Left hindlimb (tissue), 1 donor: ENCODE measurements at places on chromosomes 5 and 9.

DNA sequence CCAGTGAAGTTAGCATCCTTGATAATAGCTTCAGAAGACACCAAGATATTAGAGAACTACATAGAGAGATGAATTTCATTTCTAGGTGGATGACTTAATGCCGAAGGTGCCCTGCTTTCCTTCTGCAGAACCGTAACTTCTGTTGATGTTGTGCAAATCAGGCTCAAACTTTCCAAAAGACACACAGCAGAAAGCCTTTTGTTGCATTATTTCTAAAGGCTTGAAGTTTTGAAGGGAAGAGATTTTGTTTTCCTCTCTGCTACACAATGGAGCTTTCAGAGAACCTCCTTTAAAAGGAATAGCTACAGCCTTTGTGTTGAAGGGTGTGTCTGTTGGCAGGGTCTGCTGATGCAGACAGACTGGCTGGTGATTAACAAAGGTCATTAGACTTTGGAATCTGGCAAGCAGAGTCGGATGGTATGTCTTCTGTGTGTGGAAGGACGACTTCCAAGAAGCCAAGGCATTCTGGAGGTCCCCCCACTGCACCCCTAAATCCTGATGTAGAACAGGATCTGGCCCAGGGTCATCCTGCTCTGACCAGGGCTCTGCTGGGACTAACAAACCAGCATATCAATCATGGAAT, 57.8 kb downstream of the ZNF462 start:
- DNase-seq: no peak

DNA sequence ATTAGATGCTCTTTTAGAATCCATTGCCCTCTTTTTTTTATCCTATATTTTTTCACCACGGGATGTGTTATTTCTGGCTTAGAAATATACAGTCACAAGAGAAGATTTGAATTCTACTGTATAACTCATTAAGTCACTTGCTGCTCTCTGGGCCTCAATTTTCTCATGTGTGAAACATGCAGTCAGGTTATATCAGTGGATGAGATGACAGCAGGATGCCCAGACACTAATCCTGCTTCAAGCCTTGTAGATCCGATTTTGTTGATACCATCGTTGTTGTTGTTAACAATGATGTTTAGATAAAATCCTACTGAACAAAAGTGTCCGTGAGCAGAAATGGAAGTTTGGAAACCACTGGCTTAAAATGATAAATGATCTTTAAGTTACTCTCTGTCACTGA, 421.9 kb upstream of the DMAC1 start:
- DNase-seq: no peak

GRCh38 chr9:135847833-135848232, 59.5 kb downstream of the CAMSAP1 start:
- DNase-seq: no peak

GRCh38 chr5:140106805-140107311, 7.1 kb upstream of the PURA start:
- DNase-seq: no peak

- DNase-seq: no peak
Measured at GRCh38 chr5:110973510-110973909, 98.0 kb upstream of the TSLP start.

DNA sequence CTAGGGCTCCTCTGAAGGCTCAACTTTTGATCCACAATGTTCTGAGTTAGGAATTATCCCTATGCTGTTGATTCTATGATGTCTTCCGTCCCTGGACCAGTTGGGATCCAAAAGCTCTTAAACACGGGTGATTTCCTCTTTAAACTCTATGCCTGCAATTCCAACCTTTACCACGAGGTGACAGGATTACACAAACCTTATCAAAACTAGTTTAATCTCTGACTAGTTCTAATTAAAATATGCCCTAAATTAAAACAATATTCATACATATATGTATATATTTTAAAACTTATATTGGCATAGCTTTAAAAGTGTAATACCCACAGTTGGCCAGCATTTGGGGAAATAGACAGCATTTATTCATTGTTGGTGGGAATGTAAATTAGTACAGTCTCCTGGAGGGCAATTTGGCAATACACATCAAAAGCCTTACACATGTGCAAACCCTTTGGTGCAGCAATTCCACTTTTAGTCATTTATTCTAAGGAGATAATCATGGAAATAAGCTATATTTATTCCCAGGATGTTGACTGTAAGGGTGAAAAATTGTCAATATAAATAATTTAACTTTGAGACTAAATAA, 51.6 kb upstream of the PHYKPL start:
- no peak for DNase-seq

DNA sequence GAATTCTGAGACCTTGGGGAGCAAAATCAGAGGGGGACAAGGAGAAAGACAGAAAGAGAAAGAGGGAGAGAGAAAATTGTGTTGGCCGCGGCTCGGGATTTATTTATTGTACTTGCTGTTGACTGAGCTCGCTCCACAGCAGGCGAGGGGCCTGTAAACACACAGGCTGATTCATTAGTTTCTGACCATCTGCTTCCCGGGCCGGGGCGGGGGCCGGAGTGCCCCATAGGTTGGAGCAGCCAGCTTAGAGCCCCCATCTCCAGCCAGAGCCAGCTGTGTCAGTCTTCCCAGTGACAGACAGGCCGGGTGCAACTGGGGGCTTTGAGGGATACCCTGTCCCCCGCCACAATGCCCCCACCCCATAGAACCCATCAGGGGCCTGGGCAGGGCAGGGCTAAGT, 30.9 kb downstream of the NTNG2 start:
- DNase-seq: no peak

DNA sequence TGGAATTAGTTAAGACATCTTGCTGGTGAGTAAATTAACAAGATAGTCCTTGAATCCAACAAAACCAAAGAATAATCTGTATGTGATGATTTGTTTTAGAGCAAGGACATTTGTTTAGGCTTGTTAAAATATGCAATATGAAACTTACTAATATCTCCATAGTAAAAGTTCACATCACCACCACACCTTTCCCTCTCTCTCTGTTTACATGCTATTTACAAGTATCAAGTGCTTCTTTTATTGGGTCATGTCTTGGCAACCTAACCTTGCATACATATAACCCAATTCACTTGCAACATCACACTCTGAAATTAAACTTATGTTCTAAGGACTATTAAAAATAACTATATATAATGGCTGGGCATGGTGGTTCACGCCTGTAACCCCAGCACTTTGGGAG, 161.3 kb downstream of the CCDC192 start:
- DNase-seq: no peak

DNA sequence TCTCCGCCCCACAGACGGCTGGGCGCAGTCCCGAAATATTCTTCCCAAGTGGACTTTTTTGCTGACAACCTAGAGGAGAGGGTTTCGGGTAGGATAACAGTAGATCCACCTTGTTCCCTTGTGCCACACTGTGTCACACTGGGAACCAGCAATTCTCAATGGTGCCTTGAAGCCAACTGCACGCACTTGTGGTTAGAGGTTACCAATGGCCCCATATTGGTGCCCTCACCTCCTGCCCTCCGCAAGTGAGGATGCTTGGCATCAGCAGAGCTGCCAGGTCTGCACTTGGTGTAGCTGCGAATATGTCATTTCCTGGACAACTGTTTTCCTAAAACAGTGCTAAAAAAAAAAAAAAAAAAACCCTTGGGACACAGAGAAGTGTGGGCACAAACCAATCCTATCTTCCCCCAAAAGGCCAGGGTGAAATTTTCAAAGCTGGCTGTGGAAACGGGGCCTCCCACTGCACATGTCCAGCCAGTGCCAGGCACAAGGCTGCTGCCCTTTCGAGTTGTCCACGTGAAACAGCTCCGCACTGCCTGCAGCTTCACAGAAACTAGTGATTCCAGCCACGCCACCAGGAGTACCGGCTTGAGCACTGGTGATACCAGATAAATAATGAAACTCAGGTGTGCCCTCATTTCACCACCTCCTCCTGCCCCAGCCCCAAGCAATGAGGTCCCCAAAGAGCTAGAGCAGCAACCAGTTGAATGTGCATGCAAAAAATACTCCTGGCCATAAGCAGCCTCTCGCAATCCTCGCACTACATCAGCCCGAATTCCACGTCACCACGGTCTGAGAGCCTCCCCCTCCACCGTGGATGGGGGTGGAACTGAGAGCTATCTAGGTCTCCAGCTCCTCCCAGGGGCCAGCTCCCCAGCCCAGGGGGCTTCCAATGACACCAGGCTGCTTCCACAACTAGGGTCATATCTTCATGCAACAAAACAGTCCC, 51.2 kb downstream of the USP20 start:
- DNase-seq: no peak

GRCh38 chr5:172185096-172185461, 2.9 kb downstream of the STK10 start:
- DNase-seq: no peak

DNA sequence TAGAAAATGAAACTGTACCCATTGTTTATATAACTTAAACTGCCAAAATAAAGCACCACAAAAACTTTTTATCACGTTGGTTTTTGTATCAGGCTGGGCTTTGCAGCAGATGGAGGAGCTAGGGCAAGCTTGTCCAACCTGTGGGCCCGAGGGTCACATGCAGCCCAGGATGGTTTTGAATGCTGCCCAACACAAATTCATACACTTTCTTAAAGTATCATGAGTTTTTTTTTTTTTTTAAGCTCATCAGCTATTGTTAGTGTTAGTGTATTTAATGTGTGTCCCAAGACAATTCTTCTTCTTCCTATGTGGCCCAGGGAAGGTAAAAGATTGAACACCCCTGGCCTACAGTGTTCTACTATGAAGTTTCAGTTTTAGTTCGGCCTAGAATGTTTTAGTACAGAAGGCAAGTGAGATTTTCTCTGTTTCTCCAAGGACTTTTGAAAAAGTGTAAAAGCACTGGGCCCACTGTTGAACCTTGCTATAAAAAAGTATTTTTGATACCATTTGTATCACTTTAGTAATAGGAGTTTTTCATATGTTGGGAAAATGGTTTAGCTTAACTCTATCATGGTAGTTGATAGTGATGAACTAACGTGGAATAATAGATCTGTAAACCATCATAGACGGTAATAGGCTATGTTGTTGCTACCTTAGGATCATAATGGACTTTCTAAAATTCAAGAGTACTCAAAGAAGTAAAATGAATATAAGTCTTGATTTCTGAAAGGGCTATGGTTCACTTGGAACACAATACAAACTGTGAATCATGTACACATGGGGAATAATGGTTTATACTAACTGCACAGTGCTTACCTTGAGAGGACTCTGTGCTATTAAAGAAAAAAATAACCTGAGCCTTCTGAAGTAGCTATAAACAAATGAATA, 2.9 kb downstream of the CDKN2A start:
- DNase-seq: no peak

- no peak for DNase-seq
Measured at GRCh38 chr9:124210697-124211096, 47.1 kb upstream of the NEK6 start.

DNA sequence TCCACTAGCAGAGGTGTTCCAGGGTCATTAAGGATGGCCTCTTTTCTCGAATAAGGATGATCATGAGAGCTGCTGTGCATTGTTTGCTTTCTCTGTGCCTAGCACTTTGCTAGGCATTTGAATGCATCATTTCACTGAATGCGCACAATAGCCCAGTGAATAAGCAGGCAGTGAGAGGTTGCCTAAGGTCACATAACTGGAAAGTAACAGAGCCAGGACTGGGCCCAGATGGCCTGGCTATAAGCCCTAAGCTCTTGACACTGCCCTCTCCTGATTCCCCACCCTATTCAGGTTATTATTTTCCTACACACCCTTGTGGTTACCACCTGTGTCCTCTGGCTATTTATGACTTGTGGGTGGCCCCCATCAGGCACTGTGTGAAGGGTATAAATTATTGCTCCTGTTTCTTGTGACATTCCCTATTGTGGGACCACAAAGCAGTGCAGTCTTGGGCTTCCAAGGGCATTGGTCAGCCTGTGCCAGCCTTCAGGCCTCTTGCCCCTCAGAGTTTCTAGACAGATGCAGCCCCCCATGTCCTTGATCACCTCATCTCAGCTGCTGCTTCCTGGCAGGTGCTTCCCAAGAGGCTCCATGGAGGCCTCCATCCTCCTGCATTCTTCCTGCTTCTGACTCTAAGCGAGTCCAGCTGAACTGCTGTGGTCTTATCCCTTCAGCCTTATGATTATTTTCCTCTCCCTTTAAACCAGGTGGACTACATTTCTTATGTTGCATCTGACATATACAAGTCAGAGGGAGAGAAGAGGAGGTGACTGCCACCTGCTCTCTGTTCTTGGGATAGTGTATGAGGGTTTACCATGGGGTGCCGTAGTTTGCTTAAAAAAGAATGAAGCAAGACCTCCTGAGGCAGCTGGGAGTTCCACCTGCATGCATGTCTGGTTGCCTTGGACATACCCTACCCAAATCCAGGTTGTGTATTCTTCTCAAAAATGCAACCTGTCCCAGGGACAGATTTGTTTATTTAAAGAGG, 47.6 kb downstream of the ANGPTL2 start:
- DNase-seq: no peak

DNA sequence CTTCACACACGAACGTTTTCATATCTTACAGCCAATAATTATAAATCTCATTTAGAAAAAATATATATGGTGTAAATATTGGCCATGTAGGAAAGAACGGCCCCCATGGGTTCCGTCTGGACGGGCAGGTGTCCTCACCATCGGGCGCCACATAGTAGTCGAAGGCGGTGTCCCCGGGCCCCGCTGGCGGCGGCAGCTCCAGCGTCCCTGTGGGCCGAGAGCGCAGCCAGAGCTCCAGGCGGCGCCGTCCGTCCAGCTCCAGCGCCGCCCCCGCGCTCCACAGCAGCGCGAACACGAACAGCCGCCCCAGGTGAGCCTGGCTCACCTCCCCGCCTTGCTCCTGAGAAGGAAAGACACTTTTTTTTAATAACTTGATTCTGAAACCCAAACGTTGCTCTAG, 134.6 kb downstream of the DNAH5 start:
- no peak for DNase-seq

DNA sequence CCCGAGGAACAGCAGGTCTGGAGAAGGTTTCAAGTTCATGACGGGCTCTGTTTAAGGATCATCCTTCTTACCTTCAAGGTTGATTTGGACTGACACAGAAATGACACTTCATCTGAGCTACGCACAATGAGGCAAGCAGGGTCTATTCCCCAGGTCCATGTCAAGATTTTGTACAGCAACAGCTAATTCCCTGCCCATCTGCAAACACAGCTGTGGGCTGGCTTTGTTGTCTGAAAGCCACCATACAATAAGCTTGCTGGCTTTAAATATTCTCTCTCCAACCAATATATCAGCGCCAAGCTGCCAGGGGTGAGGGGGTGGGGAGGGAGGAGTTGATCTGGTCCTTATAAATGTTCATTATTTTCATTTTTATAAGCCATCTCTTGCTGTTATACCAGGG, 92.0 kb downstream of the OTULIN start:
- no peak for DNase-seq

- DNase-seq: no peak
Measured at GRCh38 chr5:131495536-131496399, 139.3 kb downstream of the RAPGEF6 start.

GRCh38 chr5:133581918-133582317, 30.4 kb downstream of the FSTL4 start:
- DNase-seq: no peak
